ENCODE measurements at places on chromosomes 7 and 10.

GRCh38 chr10:63266391-63267316 is 133.5 kb downstream of the NRBF2 start:
- no peak for DNase-seq

GRCh38 chr10:3412646-3413045 is 240.1 kb upstream of the PITRM1 start:
- no peak for DNase-seq

- DNase-seq: no peak
These were observed 16.5 kb downstream of the CD36 start for GRCh38 chr7:80654887-80655340.

DNA sequence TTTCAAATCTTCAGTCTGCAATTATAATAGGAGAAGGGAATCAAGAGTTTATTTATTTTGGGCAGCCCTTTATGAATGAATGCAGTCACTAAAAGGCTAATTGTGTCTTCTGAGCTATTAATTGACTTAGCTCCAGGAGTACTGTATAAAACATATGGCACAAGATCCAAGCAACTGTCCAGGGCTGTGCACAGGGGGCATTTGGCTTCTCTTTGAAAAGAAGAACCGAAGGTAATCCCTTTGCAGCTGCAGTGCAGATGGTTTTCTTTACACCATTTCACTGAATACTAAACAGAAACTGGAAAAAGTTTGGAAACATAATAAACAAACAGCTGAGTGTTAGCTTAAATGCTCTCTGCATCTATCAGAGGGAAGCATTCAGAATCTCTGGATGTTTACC is 282.6 kb upstream of the LRRN3 start:
- DNase-seq: no peak

DNA sequence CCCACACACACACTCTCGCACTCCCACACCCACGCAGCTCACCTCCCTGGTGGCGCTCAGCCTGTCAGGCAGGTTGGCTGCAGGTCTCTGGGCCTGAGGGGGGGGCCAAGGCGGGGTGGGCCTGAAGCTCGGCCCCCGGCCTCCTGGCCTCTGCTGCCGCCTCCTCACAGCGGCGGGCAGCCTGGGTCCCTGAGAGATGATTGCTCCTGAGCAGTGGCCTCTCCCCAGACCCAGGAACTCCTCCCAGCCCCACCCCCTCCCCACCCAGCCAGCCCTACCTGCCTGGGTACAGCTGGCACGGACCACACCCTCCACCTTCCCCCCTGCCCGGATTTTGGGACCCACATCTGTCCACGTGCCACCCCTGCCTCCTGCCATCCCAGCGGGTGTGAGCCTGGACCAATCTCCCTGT is 4.6 kb upstream of the TMEM184A start:
- DNase-seq: no peak

- no peak for DNase-seq
These were observed 352.1 kb downstream of the POM121L12 start for GRCh38 chr7:53387515-53387914.

Data from bone marrow (tissue), 2 donors.